Left lung (tissue), 14 donors: ENCODE measurements at places on chromosomes 2 and 18. TPM values are rescaled to one million over a fixed set of nuclear protein-coding genes. Genes with fewer than 3 reads are reported as not detected.

DNA sequence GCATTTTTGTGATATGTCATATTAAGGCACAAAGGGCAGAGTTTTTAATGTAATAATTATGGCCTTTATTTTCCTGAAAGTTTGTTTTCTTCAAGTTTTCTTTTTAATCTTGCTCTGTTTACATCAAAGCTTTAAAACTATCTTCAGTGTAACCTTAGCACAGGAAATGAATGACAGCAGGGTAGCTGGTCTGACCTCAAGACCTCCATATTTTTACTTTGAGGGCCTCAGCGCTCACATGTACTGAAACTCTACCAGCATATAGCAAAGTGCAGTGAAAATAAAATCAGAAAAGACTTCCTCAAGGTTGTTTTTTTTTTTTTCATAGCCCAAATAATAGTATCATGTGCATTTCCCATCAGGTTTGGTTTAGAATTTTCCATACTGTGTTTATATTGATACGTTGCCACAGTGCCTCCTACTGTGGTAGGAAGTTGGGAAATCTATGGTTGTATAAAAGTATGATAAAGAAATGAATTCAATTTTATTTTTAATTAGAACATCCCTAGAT, 163.4 kb downstream of the UBE2E3 start:
- no peak overlapping the region for H3K4me3 ChIP-seq
- no peaks in the 10 kb centered on the region for H3K4me1 ChIP-seq

AKAIN1 gene
- total RNA-seq = not detected

NYAP2 gene
- total RNA-seq = 1.0 TPM

- no peaks in the 10 kb centered on the region for H3K4me1 ChIP-seq
- H3K27ac ChIP-seq = no peak overlapping the region
- H3K36me3 ChIP-seq = no peaks in the 10 kb centered on the region
- no peak for DNase-seq
- H3K27me3 ChIP-seq = no peaks in the 10 kb centered on the region
Observed at GRCh38 chr2:204491528-204491927, 53.7 kb upstream of the PARD3B start.

GRCh38 chr2:119864318-119864717, 104.6 kb downstream of the PTPN4 start:
- no peaks in the 10 kb centered on the region for H3K4me1 ChIP-seq
- H3K27ac ChIP-seq = no peak overlapping the region
- H3K27me3 ChIP-seq = no peaks in the 10 kb centered on the region
- H3K4me3 ChIP-seq = no peak overlapping the region
- no peak for DNase-seq

NOSTRIN gene
- total RNA-seq = 26.4 TPM

EHBP1 gene
- 37.4 TPM for total RNA-seq

IL36G gene
- total RNA-seq = not detected

DNA sequence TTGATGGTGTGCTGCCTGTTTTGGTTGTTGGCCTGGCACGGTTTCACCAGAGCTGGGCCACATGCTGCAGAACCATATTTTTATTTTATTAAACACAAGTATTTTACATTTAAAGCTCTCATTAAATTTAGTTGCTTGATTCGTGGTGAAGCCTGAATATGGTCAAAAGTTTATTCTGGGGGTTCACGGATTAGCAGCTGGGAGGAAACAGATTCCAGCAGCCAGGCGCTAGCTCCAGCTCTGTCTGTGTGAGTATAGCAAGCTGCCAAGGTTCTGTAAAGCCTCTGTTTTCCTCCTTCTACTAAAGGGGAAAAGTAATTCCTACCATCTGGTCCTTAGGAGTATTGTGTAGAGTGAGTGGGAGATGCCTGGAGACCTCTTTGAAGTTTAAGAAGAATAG, 22.5 kb downstream of the GATA6 start:
- H3K4me3 ChIP-seq = no peak overlapping the region
- no peaks in the 10 kb centered on the region for H3K36me3 ChIP-seq
- DNase-seq = no peak

- DNase-seq = no peak
- H3K4me1 ChIP-seq = no peaks in the 10 kb centered on the region
- no peaks in the 10 kb centered on the region for H3K36me3 ChIP-seq
- H3K4me3 ChIP-seq = no peak overlapping the region
- no peak overlapping the region for H3K27ac ChIP-seq
- no peaks in the 10 kb centered on the region for H3K27me3 ChIP-seq
Observed at GRCh38 chr2:30769891-30770462, 37.3 kb downstream of the CAPN13 start.
